ENCODE measurements at places on chromosomes 6 and 20.
A peak's percentile ranks its signal among the peaks of the same experiment; 100 is the strongest.

GRCh38 chr6:100449239-100449691 is 15.5 kb downstream of the SIM1 start:
- no peak for DNase-seq

DNA sequence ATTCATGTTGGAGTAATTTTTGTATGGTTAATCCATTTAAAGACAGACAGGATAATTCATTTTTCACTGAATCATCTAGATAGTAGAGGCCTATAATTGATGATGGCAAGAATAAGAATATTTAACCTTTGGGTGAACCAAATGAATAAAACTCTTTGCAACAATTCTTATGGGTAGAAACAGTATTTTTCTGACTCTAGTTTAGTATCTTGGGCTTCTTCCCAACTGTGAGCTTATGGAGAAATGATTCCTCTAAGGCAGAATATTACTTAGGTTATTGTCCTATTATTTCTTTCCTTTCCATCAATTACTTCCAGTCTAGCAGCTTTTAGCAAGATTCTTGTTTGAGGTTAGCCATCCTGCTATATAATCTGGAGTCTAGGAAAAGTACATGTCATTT is 734.9 kb upstream of the FLRT3 start:
- no peak for DNase-seq

DNA sequence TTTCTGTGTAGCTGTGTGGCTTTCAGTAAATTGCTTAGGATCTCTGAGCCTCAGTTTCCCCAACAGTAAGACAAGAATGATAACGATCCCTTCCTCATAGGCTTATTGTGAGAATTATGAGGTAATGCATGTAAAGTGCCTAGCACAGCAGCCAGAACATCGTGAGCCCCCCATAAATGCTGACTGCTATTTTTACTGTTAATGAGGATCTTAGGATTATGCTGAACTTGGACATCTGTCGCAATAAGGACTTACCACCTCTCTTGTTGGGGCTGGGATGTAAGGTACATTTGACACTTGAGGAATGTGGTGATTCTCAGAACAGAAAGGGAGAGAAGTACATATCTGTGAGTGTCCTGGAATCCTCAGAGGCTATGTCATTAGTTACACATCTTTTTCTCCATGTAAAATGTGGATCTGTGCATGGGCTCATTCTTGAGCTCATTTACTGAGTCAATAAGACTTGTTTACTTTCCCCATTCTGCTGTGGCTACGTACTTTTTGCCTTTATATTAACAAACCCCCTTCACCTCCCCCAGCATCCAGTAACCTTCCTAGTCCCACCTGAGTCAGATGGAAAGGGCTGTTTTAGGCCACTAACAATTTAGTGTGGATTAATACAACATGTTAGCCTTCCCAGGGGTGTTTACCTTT is 64.4 kb upstream of the PLEKHG1 start:
- DNase-seq = no peak

DNA sequence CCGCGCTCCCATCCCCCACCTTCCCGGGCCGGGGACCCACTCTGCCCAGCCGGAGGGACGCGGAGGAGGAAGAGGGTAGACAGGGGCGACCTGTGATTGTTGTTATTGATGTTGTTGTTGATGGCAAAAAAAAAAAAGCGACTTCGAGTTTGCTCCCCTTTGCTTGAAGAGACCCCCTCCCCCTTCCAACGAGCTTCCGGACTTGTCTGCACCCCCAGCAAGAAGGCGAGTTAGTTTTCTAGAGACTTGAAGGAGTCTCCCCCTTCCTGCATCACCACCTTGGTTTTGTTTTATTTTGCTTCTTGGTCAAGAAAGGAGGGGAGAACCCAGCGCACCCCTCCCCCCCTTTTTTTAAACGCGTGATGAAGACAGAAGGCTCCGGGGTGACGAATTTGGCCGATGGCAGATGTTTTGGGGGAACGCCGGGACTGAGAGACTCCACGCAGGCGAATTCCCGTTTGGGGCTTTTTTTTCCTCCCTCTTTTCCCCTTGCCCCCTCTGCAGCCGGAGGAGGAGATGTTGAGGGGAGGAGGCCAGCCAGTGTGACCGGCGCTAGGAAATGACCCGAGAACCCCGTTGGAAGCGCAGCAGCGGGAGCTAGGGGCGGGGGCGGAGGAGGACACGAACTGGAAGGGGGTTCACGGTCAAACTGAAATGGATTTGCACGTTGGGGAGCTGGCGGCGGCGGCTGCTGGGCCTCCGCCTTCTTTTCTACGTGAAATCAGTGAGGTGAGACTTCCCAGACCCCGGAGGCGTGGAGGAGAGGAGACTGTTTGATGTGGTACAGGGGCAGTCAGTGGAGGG is 2.8 kb downstream of the SOX4 start:
- peak; percentile 42 for DNase-seq

DNA sequence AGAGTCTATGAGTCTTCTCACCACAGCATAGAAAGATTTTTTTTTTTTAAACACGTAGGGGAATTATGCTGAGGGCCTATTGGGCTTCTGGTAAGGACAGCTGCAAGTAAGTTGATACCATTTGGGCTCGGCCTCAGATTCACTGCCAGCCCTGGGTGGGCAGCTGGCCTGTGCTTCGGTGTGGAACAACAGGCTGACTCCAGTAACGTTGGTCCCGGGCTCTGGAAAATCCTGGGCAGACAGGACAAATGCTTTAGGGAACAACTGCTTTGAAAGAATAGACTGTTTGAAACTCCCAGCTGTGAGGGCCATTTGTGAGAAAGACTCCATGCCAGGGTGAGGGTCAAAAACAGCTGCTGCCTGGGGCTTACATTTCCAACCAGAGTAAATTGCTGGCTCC is 366.5 kb downstream of the QKI start:
- DNase-seq = no peak

DNA sequence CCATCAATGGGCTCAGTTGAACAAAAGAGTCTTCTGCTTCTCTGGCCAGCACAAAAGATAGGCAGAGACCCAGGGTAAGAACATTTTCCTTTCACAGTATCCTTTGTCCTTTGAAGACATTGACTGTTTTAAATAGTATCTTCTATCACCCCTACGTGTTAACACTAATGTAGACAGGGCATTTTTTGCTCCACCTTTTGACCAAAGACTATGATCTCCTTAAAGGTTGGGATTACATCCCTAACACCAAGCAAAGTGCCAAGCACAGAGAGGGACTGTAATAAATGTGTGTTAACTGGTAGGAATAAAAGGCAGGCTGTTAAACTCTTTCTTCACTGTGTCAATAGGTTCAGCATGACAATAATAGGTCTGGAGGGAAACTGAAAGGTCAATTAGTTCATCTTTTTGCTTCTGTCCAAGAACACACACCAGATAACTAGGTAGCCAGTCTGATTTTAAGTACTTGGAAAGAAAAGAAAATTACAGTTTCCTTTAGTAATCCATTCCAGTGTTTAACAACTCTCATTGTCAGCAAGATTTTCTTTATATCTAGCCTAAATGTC is 63.6 kb upstream of the NOX3 start:
- no peak for DNase-seq
